ENCODE measurements at places on chromosomes 5 and 9. TPM values are rescaled to one million over a fixed set of nuclear protein-coding genes. Genes with fewer than 3 reads are reported as not detected.

DNA sequence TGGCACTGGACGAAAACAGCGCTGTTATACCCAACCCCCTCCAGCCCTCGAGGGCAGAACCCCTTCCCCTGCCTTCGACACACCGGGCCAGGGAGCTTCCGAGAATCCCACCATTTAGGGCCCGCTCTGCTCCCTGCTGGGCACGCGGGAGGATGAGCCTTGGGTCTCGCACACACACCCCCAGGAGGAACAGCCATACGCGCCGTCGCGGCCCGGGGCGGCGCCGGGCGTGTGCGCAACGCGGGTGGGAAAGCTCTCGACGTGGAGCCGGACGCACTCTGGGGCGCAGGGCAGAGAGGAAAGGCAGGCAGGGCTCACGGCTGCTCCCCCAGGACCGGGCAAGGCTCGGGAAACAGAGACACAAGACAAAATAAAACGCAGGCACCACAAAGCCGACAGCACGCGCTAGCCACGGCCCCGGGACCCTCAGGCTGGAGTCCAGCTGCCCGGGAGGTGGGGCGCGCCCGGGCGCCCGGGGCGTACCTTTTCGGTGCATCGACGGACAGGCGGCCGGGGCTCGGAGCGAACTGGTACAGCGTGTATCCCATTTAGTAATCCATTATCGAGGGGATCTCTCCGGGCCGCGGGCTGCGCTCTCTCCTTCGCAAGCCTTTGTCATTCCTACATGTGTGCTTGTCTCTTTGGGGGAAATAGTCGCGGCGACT lies 789 bp downstream of the SEMA6A start:
- no peak for DNase-seq

- no peak for DNase-seq
Observed at GRCh38 chr5:170171811-170172210, 61.0 kb upstream of the C5orf58 start.

DNA sequence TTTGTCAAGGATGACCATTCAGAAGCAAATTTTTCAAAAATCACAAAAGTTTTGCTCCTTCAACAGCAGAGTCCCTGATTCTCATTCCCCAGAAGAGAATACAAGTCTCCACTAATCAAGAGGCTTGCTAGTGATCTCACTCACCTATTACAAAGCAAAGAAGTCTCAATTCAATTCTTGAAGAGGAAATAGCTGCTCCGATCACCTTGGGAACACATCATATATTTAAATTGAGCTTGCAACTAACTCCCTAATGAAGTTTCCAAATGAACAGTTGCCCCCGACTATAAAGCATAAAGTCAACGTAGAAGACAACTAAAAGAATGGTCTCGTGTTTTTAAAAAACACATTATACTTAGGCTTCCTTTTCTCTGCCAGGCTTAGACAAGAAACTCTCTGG lies 1.6 kb downstream of the LIFR start:
- no peak for DNase-seq

DNA sequence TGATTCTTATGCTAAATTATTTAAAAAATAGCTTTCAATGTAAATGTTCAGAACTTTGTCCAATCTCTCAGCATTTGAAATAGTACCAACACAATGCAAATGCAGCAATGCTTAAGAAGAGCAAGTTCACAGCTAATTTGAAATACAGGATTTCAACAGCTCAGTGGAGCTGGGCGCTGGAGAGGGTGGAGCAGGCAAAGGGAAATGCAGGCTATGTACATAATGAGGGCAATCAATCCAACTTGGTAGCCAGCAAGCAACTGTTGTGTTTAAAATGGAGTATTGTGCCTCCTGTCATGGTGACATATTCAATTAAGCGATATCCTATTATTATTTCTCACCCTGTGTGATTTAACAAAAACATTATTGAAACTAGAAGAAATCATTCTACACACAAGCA lies 568.8 kb downstream of the PSAT1 start:
- DNase-seq: no peak

GRCh38 chr5:83528439-83528769 lies 56.9 kb downstream of the VCAN start:
- no peak for DNase-seq

- DNase-seq: no peak
Observed at GRCh38 chr5:82748688-82749460, 328.3 kb downstream of the TMEM167A start.

Gene SH3PXD2B
- total RNA-seq: 0.09 TPM

Gene CMYA5
- not detected for total RNA-seq

GRCh38 chr5:149549461-149550267 lies 1.6 kb downstream of the CSNK1A1 start:
- peak; percentile 10 for DNase-seq

Gene HARS1
- 104 TPM for total RNA-seq

DNA sequence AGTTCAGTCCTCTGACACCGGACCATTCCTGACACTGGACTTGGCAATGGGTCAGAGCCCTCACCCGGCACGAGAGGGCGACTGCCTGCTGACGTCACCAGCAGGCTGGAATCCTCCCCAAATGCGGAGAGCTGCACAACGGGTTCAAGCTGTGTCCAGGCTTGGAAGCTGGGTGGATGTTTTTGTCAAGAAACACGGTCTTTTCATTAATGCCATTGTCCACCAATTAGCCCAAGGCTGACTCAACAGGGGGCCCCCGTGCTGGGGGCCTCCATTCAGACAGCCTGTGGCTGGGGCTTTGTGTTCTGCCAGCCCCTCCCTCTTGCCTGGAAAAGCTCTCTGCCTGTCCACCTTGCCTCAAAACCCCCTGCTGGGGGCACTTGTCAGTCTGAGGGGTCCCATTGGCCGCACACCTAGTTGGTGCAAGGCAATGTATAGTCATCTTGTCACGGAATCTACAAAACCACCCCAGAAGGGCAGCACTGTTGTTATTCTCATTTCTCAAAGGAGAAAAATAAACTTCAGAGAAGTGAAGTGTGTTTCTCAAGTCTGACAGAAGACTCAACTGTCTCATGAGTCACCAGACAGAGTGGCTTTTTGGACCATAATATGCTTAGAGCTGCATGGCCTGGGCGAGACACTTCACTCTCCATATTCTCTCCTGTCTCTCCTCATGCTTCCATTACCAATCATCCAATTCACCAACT lies 24.6 kb downstream of the NDUFA8 start:
- DNase-seq: no peak

DNA sequence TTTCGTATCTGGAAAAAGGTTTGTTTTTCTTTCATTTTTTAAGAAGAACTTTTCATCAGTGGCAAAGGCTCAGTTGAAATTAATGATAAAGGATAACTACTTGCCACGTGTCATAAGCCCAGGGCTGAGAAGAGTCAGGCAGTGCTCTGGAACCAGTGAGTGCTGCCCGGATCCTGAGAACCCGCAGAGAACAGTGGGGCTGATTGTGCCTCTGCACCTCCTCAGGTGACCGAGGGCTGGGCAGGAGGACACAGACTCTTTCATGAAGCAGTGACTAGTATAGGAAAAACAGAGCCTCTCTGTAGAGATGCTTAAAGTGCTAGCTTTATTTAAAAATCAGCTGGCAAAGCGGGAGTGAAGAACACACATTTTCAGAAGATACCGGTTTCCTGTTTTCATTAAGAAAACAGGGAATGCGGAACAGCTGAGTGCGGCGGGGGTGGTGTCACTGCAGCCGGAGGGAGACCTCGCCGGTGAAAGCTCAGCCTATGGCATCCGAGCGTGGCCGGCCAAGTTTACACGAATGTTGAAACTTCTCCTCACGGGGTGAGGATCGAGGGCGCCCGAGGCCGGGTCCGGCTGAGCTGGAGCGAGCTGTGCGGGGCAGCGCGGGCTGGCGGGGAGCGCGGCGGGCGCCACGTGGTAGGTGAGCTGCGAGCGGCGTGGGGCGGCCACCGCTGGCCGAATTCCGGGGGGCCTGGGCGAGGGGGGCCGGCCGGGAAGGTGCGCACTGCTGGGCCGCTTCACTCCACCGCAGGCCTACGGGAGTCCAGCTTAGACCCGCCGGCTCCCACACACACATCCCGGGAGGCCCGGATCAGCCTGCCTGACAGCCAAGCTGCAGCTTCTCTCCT lies 134.7 kb upstream of the DMRT1 start:
- DNase-seq: no peak

Gene LRRC19
- not detected for total RNA-seq

Gene KIF4B
- total RNA-seq: not detected

Gene TGFBI
- 8.8 TPM for total RNA-seq

Gene ACOT12
- total RNA-seq: not detected

GRCh38 chr9:76150013-76150412 lies 244.2 kb downstream of the RFK start:
- DNase-seq: no peak

Gene PDGFRB
- 0.66 TPM for total RNA-seq

Gene ANKRD18A
- total RNA-seq: 0.79 TPM

DNA sequence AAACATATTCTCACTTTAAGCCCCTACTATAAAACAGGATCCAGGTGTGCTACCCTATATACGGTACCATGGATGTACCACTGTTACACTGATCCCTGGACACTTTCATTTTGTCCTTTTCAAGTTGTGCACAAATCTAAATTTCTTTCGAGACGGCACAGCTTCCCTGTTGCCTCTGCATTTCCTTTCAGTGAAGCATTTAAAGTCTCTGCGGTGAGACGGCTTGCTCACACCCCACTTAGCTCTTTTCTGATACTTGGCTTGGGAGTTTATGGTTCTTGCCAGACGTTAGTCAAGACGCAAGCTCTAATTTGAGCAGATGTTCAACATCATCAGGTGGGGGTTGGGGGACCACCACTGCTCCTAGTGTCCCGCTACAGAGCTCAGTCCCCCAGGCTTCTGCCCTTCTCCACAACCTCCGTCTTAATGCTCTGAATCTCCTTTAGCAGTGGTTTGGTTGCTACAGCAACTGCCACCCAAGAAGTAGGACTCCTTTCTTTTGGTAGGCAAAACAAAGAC lies 15.8 kb downstream of the F2RL2 start:
- no peak for DNase-seq

DNA sequence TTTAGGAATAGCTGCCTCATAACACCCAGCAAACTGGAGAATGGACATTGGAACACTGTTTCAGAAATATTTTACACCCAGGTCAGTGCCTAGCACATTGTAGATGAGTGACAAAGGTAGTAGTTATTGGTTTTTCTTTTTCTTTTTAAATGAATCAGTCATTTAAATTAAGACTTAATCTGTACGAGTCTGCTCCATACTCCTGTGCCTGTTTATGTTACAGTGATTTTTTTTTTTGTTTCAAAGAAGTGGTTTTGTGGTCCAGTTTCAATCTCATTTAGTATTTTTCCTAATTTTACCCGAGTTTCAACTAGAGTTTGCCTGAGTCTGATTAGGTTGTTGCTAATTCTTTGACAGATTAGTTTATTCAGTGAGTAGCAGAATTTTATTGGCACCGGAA lies 16.2 kb downstream of the LMNB1 start:
- DNase-seq: no peak

Gene FAM169A
- total RNA-seq: 8.4 TPM

DNA sequence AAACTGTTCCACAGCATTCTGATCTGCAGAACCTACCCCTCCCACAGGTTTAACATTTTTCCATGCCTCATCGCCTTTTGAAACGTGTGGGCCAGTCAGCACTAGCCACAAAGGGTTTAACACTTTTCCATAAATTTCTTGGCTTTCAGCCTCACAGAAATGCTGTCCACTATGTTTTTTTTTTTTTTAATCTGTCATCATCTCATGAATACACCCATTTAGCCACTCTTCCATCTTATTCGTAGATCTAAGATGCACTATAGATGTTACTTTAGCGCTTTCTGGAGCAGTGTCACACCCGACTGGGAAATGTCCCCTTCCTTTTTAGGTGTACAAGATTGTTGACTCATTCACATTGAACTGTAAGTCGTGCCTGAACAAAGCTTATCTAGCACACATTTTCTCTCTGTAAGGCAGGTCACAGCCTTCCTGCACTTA lies 62.3 kb downstream of the GCNT1 start:
- no peak for DNase-seq

GRCh38 chr5:54491326-54491725 lies 26.2 kb upstream of the SNX18 start:
- DNase-seq: no peak

DNA sequence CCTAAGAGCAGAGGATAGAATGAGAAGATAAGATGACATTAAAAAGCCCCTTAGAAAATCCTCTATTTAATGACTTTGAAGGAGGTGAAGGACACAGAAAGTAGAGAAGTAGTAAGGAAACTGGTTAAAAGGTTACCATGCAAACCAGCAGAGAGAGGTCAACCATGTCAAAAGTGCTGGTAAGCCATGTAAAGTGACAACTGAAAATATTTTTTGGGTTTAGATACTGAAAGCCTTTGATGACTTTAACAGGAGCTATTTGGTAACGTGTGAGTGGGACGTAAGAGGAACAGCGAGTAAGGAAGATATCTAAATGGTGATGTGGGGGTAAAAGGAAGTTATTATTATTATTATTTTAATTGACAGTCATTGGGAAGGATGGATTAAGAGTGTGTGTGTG lies 56.9 kb downstream of the MACIR start:
- no peak for DNase-seq

DNA sequence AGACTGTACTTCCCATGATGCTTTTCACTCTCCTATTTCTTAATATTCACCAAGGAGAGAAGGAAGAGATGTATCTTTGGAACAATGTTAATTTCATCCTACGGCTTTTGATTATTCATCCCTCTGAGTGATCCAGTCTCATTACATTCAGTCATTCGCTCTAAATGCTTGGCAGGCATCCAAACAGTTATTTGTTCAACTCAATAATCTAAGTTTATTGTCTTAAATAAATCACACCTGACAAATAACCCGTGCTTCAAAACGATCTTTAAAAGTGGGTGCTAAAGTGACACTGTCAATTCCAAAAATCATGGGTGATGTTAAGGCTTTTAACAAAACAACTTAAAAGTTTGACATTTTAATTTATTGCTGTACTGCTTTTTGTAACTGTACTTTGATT lies 233.1 kb downstream of the RASEF start:
- DNase-seq: no peak

Gene C5orf63
- 11.9 TPM for total RNA-seq

DNA sequence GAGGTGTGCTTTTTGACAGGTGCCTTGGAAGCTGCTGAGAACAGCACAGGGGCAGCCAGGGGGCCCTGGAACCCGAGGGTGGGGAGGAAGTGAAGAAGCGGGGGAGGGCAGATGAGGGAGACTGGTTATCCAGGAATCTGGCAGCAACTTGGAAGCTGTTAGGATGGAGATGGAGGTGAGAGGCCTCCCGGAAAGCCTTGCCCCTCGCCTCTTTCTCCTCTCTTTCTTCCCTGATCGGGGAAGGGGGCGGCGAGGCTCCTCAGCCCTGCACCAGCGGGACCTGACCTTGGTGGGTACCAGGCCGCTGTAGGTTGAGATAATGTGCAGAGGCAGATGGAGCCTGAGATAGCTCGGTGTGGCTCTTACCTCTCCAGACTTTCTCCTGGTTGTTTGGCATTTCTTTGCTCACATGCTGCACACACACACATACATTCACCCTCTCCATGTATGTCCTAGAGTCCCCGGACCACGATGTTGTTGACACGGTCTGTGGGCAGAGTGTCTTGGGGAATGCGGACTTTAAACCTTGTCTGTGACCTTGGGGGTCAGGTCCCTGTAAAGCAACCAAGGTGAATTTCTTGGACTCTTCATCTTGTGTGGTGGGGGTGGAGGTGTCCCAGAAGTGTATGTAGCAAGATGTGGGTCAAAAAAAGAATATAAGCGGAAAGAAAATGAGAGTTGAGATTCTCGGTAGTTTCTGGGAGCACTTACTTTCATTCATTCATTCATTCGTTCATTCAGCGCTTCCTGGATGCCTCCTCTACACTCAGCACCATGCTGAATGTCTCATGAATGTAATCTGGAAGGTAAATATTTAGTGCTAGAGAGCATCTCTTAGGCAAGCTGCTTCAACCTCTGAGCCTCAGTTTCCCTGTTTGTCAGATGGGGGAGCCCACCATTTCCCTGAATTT lies 1.6 kb downstream of the WWC1 start:
- no peak for DNase-seq

Gene MVB12B
- total RNA-seq: 11.0 TPM

- no peak for DNase-seq
Observed at GRCh38 chr9:35553670-35554543, 51.2 kb upstream of the TESK1 start.

Gene ZNF454
- not detected for total RNA-seq
